ENCODE measurements at places on chromosomes 3 and 15. TPM values are rescaled to one million over a fixed set of nuclear protein-coding genes. Genes with fewer than 3 reads are reported as not detected.

- no peak for DNase-seq
Measured at GRCh38 chr3:196063456-196063855, 18.4 kb downstream of the TFRC start.

- no peak for DNase-seq
Measured at GRCh38 chr3:32848215-32848614, 30.4 kb downstream of the TRIM71 start.

GRCh38 chr15:90046911-90047392 is 45.8 kb downstream of the ZNF710 start:
- DNase-seq, result no peak

GRCh38 chr3:46463868-46464241 is 850 bp downstream of the LTF start:
- DNase-seq, result no peak

Gene BCL6
- 21.5 TPM for total RNA-seq

Gene SEMA7A
- total RNA-seq, result 11.2 TPM

Measured in Panc1 (cell line).